Airway epithelial cell (primary cell): ENCODE measurements at places on chromosomes 7 and 10. TPM values are rescaled to one million over a fixed set of nuclear protein-coding genes. Genes with fewer than 3 reads are reported as not detected.

The GAD2 gene
- not detected in 2 replicates for total RNA-seq

The CTAGE8 gene
- 0.51 and 1.1 TPM in 2 replicates for total RNA-seq

The PRRT4 gene
- total RNA-seq = 0.56 and 1.3 TPM in 2 replicates

The SUN1 gene
- 102 and 138 TPM in 2 replicates for total RNA-seq

The TRIM50 gene
- total RNA-seq = not detected in 2 replicates

The TMEM270 gene
- total RNA-seq = not detected in 2 replicates

The SEMA3E gene
- total RNA-seq = 0.51 and 0.85 TPM in 2 replicates

The MET gene
- total RNA-seq = 47.7 and 66.9 TPM in 2 replicates
